ENCODE measurements at places on chromosomes 3 and 15.

DNA sequence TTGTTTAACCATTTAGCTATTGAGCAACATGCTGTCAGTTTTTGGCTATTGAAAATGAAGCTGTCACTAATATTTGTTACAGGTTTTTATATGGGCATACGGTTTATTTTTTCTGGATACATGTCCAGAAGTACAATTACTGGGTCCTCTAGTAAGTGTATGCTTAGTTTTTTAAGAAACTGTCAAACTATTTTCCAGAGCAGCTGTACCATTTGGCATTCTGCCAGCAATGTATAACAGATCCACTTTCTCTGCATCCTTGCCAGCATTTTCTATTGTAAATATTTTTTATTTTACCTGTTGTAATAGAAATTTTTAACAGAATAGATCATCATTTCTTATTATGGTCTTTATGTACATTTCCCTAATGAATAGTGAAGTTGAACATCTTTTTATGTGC lies 658.8 kb downstream of the EDEM1 start:
- DNase-seq: no peak

- no peak for DNase-seq
Observed at GRCh38 chr3:64992530-64993285, 304.9 kb upstream of the ADAMTS9 start.

GRCh38 chr15:36218322-36218721 lies 361.1 kb upstream of the CDIN1 start:
- no peak for DNase-seq

GRCh38 chr15:25832158-25832557 lies 31.0 kb downstream of the ATP10A start:
- no peak for DNase-seq

DNA sequence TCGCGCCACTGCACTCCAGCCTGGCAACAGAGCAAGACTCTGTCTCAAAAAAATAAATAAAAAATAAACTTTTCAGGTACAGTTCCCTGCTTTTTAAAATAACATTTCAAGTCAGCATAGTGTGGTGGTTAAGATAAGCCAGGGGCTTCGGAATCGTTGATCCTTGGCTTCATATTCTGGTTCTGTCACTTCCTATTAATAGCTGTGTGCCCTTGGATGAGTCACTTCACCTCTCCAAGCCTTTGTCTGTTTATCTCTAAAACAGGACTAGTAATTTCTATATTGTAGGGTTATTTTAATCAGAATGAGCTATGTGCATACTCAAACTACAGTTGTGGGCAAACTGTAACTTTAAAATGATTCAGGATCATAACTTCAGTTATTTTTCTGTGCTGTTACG lies 53.8 kb upstream of the SENP5 start:
- no peak for DNase-seq

DNA sequence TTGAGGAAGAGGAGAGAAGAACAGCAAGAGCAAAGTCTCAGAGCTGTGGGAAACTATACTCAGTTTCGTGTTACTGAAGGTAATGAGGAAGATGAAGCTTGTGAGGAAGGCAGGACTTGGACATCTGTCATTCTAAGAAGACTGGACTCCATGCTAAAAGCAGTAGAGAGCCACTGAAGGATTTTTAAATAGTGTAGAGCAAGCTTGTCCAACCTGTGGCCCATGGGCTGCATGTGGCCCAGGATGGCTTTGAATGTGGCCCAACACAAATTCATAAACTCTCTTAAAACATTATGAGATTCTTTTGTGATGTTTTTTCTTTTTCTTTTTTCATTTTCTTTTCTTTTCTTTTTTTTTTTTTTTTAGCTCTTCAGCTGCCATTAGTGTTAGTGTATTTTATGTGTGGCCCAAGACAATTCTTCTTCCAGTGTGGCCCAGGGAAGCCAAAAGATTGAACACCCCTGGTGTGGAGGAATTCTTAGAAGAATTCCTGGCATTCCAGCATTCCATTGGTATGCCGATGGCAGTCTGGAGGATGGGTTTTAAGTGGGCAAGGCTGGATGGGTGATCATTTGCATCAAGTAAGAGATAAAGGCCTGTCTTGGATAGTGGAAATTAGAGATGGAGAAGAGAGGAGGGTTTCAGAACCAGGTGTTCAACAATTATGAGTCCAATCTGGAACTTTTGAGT lies 6.9 kb upstream of the NFKBIZ start:
- no peak for DNase-seq
